Mesothelial cell of epicardium (in vitro differentiated cells): ENCODE measurements at places on chromosomes 16 and 17. TPM values are rescaled to one million over a fixed set of nuclear protein-coding genes. Genes with fewer than 3 reads are reported as not detected.

- DNase-seq: no peak
- H3K4me1 ChIP-seq: peaks cover 41% of the 10 kb centered on the region
- no peaks in the 10 kb centered on the region for H3K27me3 ChIP-seq
- peak overlapping the region; percentile 43 for H3K4me3 ChIP-seq
- H3K36me3 ChIP-seq: peaks cover 17% of the 10 kb centered on the region
Observed at GRCh38 chr16:27547134-27547533, 2.6 kb downstream of the GTF3C1 start.

DNA sequence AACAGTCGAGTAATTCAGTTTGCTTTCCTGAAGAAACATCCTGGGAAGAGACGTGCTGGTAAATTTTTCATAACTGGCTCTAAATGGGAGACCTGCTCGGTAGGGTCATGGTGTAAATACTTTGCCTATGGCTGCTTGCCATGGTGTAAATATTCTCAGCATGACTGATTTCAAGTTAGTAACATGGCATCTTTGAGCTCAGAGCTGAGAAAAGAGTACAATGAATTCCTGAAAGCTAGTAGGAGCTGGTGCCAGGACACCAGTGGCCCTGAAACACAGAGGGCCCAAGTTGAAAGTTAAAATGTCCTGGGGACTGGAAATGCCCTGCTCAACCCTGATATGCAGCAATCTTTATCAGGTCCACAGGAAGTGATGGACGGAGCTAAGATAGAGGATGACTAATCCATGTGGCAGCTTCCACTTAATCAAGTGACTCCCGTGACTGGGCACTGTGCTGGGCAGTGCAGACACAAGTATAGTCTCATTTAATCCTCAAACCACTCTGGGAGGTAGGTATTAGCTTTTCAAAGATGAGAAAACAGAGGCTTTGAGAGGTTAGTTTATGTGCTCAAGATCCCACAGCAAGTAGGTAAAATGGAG, 130.1 kb upstream of the ADAMTS18 start:
- no peaks in the 10 kb centered on the region for H3K27me3 ChIP-seq
- H3K4me3 ChIP-seq: no peak overlapping the region
- H3K27ac ChIP-seq: no peak overlapping the region
- H3K4me1 ChIP-seq: peaks cover 11% of the 10 kb centered on the region

GRCh38 chr17:37488009-37488604, 1.6 kb upstream of the DUSP14 start:
- peak overlapping the region; percentile 86 for H3K4me3 ChIP-seq
- H3K27me3 ChIP-seq: no peaks in the 10 kb centered on the region
- no peak for DNase-seq
- peak overlapping the region; percentile 52 for H3K27ac ChIP-seq
- no peaks in the 10 kb centered on the region for H3K36me3 ChIP-seq

DNA sequence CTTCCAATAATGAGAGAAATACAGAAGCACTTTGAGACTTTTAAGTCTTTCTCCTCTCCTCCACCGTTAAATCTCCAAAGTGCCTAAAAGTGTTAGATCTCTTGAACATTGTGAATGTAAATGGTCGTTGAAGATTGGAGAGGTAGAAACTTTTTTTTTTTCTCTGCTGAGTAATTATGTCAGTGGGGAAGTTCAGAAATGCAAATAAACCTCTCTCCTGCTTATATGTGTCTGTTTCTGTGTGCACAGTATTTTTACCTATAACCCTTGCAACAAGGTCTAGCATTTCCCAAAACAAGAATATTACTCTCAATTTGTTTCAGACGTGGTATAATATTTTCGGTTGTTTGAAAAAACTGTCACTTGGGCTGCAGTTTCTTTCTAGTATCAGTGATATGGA, 833.6 kb upstream of the CDH8 start:
- no peaks in the 10 kb centered on the region for H3K27me3 ChIP-seq
- H3K27ac ChIP-seq: no peak overlapping the region
- H3K36me3 ChIP-seq: no peaks in the 10 kb centered on the region
- no peak overlapping the region for H3K4me3 ChIP-seq
- H3K4me1 ChIP-seq: no peaks in the 10 kb centered on the region
- no peak for DNase-seq

- no peak for DNase-seq
- no peaks in the 10 kb centered on the region for H3K36me3 ChIP-seq
- H3K27ac ChIP-seq: peak overlapping the region; percentile 31
- H3K4me3 ChIP-seq: no peak overlapping the region
Observed at GRCh38 chr17:58047376-58048150, 35.7 kb upstream of the DYNLL2 start.

- H3K27ac ChIP-seq: no peak overlapping the region
- H3K36me3 ChIP-seq: no peaks in the 10 kb centered on the region
- H3K27me3 ChIP-seq: no peaks in the 10 kb centered on the region
- H3K4me3 ChIP-seq: no peak overlapping the region
- peaks cover 28% of the 10 kb centered on the region for H3K4me1 ChIP-seq
- no peak for DNase-seq
Observed at GRCh38 chr17:34236281-34236892, 18.7 kb upstream of the CCL2 start.

DNA sequence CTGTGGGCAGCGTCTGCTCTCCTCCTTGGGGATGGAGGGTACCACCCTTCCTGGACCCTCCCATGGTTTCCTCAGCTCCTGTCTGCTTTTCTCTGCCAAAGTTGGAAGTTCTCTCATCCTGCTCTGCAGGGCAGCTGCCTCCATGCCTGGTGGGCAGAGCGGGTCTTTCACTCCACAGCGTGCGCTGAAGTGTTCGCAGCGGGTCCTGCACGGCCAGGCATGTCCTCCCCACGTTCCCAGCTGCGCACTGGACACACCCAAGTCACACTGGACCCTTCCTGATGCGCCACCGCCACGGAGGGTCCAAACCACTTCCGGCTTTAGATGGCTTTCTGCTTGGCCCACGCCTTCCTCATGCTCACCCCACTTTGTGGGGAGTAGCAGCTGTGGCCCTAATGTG, 33.7 kb upstream of the NPTX1 start:
- H3K4me1 ChIP-seq: no peaks in the 10 kb centered on the region
- H3K27me3 ChIP-seq: peaks cover 35% of the 10 kb centered on the region
- H3K27ac ChIP-seq: no peak overlapping the region
- no peak for DNase-seq
- H3K4me3 ChIP-seq: no peak overlapping the region
- no peaks in the 10 kb centered on the region for H3K36me3 ChIP-seq

DNA sequence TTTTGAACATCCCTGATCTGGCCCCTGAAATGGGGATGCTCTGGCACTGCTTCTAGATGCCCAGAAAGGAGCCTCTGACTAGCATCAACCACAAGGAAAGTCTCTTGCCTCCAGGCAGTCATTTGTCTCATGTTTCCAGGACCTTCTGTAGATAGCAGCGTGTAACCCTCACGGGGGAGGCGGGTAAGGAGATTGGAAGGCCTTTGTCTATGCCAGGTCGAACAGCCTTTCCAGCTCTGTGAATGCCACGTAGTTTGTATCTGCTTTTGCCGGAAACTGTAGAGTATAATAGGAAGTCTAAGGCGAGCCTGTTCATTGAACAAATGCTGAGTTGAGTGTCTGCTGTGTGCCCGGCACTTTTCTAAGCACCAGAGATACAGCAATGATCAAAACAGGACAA, 43.9 kb upstream of the AQP8 start:
- no peak overlapping the region for H3K4me3 ChIP-seq
- H3K36me3 ChIP-seq: peaks cover 47% of the 10 kb centered on the region
- H3K27ac ChIP-seq: no peak overlapping the region
- H3K27me3 ChIP-seq: no peaks in the 10 kb centered on the region
- DNase-seq: no peak
- H3K4me1 ChIP-seq: no peaks in the 10 kb centered on the region

DNA sequence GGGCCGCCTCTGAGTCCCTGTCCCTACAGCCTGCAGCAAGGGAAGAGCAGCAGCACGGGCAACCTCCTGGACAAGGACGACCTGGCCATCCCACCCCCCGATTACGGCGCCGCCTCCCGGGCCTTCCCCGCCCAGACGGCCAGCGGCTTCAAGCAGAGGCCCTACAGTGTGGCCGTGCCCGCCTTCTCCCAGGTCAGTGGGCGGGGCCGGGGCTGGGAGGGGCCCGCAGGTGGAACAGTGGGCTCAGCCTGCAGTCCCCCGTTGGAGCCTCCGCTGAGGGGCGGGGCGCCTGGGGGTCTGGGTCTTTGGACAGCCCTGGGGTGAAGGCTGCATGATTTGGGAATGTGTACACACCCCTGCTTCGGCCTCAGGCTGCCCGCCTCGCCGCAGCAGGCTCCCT, 58.6 kb upstream of the PVALEF start:
- peaks cover 4% of the 10 kb centered on the region for H3K36me3 ChIP-seq
- H3K27me3 ChIP-seq: no peaks in the 10 kb centered on the region
- no peak overlapping the region for H3K4me3 ChIP-seq
- H3K27ac ChIP-seq: no peak overlapping the region
- no peaks in the 10 kb centered on the region for H3K4me1 ChIP-seq

DNA sequence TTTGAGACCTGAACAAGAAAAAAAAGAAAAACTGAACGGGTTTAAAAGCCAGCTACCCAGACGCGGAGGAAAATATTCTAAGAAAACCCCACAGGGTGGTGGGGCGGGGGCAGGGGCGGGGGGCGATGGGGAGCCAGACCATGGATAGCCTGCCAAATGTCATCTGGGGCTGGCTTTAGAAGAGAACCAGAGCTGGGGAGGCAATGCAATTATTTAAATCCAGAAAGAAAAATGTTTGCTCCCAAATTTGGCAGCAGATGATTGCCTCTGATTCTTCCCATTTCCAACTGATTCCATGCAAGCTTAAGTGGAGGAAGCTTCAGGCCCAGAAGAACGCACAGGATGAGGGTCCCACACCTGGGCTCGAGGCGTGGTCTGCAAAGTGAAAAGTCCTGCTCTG, 34.8 kb downstream of the ZNF423 start:
- DNase-seq: no peak
- no peak overlapping the region for H3K27ac ChIP-seq
- H3K4me1 ChIP-seq: peaks cover 15% of the 10 kb centered on the region
- H3K4me3 ChIP-seq: no peak overlapping the region

DNA sequence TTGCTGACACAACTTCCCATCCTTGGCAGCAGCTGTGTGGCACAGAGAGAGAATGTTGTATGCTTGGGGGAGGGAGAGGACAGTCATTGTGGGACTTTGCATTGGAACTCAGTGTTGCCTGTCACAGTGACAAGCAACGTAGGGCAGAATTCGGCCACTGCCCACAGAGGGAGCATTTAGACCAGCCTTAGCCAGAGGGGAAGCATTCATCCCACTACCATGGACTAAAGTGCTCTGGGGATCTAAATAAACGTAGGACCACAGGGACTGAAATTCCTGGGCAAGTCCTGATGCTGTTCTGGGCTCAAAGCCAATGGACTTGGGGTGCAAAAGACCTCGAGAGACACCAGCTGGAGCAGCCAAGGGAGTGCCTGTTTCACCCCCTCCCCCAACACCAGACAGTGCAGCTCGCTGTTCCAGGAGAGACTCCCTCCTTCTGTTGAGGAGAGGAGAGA, 44.9 kb downstream of the ABCA8 start:
- peaks cover 1% of the 10 kb centered on the region for H3K27me3 ChIP-seq
- no peak overlapping the region for H3K4me3 ChIP-seq
- H3K27ac ChIP-seq: no peak overlapping the region
- no peak for DNase-seq
- H3K36me3 ChIP-seq: peaks cover 3% of the 10 kb centered on the region

GRCh38 chr16:87074641-87075318, 242.4 kb downstream of the C16orf95 start:
- H3K27me3 ChIP-seq: peaks cover 13% of the 10 kb centered on the region
- H3K4me3 ChIP-seq: no peak overlapping the region
- H3K4me1 ChIP-seq: no peaks in the 10 kb centered on the region
- H3K27ac ChIP-seq: no peak overlapping the region

DNA sequence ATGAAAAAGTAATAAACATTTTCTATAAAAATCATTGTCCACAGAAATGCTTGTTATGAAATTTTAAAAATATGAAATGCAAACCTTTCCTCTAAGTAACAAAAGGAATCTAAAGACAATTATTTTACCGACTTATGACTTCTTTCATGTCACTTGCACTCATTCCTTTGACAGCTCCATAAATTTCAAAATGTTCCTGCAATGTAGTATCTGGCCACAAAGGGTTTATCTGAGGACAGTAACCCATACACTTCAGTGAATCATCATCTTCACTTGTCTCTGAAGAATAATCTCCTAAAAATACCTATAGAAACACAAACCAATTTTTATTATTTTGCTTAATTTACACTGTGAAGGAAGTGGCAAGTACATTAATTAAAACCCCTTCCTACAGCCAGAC, 25.6 kb upstream of the ABCA10 start:
- H3K36me3 ChIP-seq: no peaks in the 10 kb centered on the region
- no peaks in the 10 kb centered on the region for H3K4me1 ChIP-seq
- H3K27me3 ChIP-seq: no peaks in the 10 kb centered on the region
- no peak overlapping the region for H3K4me3 ChIP-seq
- DNase-seq: no peak
- H3K27ac ChIP-seq: no peak overlapping the region

DNA sequence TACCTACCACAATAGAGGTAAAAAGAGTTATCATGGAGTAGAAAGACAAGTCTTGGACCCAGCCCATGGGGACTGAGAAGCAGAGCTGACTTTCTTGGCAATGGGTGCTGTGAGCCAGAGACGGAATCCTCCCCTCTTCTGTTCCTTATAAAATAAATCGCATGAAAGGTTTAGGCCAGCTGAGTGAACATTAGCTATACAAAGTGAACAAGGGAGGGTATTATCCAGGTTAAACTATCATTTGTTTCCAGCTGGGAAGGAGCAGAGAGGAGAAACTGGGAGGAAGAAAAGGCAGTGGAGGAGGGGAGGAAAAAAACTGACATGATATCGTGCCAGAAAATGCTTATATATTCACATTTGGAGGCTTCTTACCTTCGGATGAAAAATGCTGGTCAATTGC, 13.3 kb upstream of the PAFAH1B1 start:
- DNase-seq: no peak
- peaks cover 2% of the 10 kb centered on the region for H3K27me3 ChIP-seq
- no peak overlapping the region for H3K27ac ChIP-seq
- H3K4me3 ChIP-seq: no peak overlapping the region
- no peaks in the 10 kb centered on the region for H3K36me3 ChIP-seq

DNA sequence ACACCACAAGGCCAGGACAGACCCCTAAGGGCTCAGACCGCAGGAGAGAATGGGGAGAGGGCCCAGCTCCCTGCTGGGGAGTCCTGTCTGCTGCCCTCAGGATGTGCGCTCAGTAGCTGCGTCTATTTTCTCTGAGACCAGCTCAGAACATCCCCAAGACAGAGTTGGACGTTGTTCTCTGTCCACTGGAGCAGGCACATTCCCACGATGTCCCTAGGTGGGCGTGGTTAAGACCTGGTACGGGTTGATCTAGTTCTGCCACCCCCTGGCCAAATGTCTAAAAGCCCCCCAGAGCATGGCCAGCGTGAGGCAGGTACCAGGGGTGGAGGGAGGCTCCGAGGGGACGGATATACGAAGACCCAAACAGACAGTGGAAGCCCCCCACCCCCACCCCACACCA, 842 bp upstream of the CALB2 start:
- no peaks in the 10 kb centered on the region for H3K36me3 ChIP-seq
- no peak overlapping the region for H3K27ac ChIP-seq
- DNase-seq: no peak
- peaks cover 2% of the 10 kb centered on the region for H3K4me1 ChIP-seq
- no peak overlapping the region for H3K4me3 ChIP-seq
- peaks cover 82% of the 10 kb centered on the region for H3K27me3 ChIP-seq

- DNase-seq: no peak
- no peak overlapping the region for H3K27ac ChIP-seq
- H3K36me3 ChIP-seq: peaks cover 6% of the 10 kb centered on the region
Observed at GRCh38 chr16:22235839-22236745, 30.0 kb downstream of the EEF2K start.

TVP23A gene
- total RNA-seq: 9.5 to 9.9 TPM (median 9.8 TPM) in 3 replicates

FMNL1 gene
- 3.0 to 3.7 TPM (median 3.6 TPM) in 3 replicates for total RNA-seq

ERN1 gene
- total RNA-seq: 16.4 to 20.6 TPM (median 17.9 TPM) in 3 replicates

PDILT gene
- total RNA-seq: not detected in 3 replicates

PRSS27 gene
- 7.5 to 7.7 TPM (median 7.6 TPM) in 3 replicates for total RNA-seq

MAF gene
- total RNA-seq: 11.1 to 12.9 TPM (median 11.7 TPM) in 3 replicates

TNFRSF13B gene
- not detected in 3 replicates for total RNA-seq

CDH11 gene
- total RNA-seq: 333 to 376 TPM (median 359 TPM) in 3 replicates
